ENCODE measurements at places on chromosomes 5 and 9.
A peak's percentile ranks its signal among the peaks of the same experiment; 100 is the strongest.

GRCh38 chr9:90024409-90024808 lies 419.6 kb downstream of the GADD45G start:
- no peak for DNase-seq

DNA sequence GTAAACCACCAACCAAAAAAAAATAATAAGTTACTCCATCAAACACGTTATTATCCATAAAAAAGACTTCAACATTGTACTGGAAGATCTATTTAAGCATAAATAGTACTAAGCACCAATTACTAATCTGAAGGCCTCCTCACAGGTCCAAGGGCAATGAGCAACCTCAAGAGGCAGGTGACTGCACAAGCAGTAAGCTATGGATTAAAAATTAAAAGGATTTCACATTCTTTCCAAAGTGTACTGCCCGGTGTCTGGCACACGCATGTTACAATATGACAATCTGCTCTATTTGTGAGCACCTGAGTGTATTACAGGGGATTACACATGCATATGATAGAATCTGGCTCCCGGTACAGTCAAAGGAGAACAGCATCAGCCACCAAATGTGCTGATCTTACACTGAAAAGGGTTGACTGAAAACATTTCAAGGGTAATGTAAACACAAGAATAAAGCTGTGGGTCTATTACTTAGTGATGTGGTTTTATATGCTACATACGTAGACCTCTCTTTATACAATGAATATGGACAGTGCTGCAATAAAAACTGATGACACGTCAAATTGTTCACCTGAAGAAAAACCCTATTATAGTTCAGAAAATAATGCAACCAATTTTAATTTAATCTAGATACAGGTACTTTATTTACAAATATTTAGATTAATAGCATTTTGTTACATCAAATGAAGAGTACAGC lies 22.8 kb downstream of the RAB14 start:
- peak; percentile 75 for DNase-seq

GRCh38 chr5:115337882-115338281 lies 41.4 kb upstream of the CCDC112 start:
- no peak for DNase-seq

- DNase-seq, result no peak
Observed at GRCh38 chr5:43396762-43397304, 15.4 kb downstream of the CCL28 start.

DNA sequence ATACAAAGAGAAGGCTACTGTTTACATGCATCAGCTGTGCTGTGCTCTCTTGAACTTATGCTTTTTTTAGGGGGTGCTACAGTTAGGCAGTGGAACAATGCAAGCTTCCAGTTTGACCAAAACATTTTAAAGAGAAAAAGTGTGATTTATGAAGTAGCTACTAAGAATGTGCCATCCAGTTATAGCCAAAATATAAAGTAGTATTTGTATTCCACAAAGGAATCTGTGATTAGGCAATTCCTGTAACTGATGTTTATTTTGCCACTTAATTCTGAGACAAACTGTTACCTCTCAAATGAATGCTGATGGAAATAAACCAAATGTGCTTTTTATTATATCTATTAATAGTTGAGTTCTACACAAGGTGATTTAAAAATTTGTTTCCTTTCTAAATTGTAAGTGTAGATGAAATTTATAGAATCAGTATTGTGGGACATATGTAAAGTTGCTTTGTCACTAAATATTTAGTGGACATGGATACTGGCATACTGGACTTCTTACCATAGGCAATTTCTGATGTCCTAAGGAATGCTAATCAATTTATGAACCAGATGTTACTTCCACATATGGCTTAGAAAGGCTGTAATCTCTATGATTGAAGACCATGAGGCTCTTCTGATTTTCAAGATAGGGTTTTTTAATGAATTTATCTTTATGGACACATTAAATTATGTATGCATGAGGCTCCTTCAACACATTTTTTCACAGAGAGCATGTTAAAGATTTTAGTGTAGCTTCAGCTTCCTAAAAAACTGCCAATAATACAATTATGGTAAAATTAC lies 410.2 kb downstream of the PRR16 start:
- peak; percentile 4 for DNase-seq

GRCh38 chr5:89232139-89232603 lies 349.2 kb upstream of the MEF2C start:
- no peak for DNase-seq

- peak; percentile 29 for DNase-seq
Observed at GRCh38 chr9:22143799-22144625, 134.9 kb upstream of the CDKN2B start.

GRCh38 chr5:171622010-171622409 lies 163.6 kb upstream of the SMIM23 start:
- DNase-seq, result no peak

DNA sequence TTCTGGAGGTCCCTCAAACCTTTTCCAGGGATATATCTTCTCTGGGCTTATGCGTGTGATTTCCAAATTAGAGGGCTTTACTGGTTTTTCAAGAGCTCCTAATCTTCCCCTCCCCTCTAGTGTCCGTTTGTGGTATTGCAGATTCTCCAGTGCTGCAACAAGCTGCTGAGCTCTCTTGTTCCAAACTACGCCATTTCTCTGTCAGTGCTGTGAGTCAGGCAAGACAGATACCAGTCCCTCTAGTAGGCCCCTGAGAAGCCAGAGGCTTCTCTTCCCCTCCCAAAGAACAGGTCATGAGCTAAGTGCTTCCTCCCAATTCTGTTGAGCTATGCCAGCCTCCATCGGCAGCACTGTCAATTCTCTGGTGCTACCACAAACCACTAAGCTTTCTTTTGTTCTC lies 149.5 kb downstream of the FANCC start:
- peak; percentile 80 for DNase-seq

- DNase-seq, result peak; percentile 95
Observed at GRCh38 chr5:176902911-176903664, 3.9 kb upstream of the HK3 start.

- DNase-seq, result no peak
Observed at GRCh38 chr5:126857472-126858410, 80.8 kb downstream of the LMNB1 start.

DNA sequence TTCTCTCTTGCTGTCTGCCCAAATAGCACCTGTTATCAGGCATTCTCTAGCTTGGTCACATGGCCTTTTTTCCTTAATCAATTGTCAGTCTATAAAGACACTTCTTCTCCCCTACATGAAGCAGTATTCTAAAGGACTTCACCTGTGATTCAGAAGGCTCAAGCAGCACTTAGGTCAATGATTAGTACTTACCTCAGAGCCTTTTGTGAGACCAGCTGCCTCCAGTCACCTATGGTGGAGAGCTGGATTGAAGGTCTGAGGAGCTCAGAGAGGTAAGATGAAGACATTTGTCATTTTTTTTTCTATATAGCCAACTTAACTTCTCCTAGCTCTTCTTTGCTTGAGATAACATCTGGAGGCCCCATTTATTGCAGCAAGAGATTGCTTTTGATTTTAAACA lies 278.3 kb upstream of the PCSK5 start:
- DNase-seq, result no peak

DNA sequence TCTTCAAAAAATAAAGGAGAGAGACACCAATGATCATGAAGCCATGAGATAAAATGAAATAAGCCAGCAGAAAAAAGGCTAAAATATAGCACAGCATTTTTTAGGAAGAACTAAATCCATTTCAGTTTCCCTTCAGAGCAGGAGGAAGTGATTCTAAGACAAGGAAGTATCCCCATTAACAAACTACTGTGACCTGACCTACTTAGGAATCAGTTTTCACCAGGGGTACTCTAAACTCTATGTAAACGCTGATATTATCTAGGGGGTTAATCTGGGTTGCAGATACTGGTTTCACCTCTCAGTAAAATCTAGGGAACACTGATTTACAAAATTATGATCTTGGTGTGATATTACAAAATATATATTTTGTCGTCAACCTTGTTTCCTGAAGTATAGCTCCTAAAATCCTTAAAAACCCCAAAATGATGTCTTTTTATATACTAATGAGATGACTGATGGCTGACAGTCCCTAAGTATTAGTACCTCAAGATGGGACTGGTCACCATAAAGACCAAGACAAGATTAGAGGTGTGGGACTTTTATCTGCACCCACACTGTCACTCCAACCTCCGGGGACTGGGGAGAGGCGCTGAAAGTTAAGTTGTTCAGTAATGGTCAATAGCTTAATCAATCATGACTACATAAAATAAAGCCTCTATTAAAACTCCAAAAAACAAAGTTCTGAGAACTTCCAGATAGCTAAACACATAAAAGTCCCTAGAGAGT lies 2.9 kb upstream of the FNBP1 start:
- DNase-seq, result no peak

DNA sequence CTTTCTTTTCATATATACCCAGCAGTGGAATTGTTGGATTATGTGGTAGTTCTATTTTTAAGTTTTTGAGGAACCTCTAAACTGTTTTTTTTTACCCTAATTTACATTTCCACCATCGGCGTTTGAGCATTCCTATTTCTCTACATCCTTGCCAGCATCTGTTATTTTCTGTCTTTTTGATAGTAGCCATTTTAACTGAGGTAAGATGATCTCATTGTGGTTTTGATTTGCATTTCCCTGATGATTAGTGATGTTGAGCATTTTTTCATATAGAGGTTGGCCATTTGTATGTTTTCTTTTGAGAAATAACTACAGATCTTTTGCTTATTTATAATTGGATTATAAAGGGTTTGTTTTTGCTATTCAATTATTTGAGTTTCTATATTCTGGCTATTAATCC lies 71.7 kb upstream of the TNC start:
- DNase-seq, result no peak

GRCh38 chr9:4290427-4290837 lies 9.4 kb downstream of the GLIS3 start:
- no peak for DNase-seq

- no peak for DNase-seq
Observed at GRCh38 chr9:136268318-136268717, 22.7 kb upstream of the QSOX2 start.

- peak; percentile 83 for DNase-seq
Observed at GRCh38 chr5:54251981-54252380, 58.4 kb downstream of the ARL15 start.

DNA sequence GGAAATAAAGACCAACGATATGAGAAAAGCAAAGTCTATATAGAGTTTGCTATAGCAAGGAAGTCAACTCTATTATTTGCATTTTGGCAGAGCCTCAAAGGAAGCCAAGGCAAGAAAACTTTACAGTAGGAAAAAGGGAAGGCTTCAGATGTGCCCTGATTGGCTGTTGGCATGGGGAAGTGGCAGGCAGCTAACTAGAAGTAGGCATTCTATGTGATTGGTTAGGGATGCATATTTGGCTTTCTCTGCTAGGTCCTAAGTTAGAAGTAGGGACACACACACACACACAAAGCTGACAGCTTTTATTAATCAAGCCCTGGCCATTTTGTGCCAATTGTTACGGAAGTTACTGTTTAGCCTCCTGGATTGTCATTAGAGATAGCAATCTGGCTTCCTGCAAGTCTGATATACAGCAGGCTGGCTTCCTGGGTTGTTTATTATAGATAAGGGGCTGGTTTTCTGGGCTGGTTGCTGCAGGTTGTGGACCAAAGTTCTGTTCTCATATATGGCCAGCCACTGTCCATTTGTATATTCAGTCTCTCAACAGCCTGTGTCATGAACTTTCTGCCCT lies 308.1 kb upstream of the GRAMD2B start:
- no peak for DNase-seq

GRCh38 chr5:168209997-168210396 lies 81.4 kb upstream of the WWC1 start:
- DNase-seq, result no peak

DNA sequence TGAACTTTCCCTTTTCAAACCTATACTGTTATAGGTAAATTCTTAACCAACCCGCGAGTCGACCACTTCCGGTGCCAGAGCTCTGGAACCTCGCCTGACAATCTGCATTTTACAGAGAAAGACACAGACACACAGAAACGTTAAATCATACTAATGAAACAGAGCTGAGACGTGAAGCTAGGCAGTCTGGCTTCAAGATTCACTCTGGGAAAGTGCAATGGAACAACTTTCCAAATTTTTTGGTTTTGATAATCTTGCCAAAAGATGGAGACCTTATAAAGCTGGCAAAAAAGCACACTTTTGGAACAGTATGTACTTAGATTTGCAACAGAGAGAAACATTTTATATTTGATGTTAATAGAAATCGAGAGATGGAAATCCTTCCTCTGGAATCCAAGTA lies 15.9 kb upstream of the WNT8A start:
- DNase-seq, result no peak

DNA sequence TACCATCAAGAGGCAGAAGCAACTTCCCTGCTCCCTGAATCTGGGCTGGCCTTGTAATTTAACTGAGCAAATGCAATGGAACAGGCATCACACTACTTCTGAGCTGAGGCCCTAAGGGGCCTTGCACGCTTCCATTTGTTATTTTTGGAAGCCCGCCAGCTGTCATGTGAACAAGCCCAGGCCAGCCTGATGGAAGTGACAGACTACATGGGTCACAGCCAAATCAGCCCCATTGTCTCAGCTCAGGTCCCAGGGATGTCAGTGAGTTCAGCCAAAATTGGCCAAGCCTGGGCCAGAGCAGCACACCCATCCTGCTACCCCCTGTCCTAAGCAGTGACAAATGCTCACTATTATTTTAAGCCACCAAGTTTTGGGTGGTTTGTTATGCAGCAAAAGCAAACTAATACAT lies 72.8 kb downstream of the PRRT1B start:
- no peak for DNase-seq

All from renal cortical epithelial cell (primary cell).